ENCODE measurements at places on chromosomes 5 and 9.

DNA sequence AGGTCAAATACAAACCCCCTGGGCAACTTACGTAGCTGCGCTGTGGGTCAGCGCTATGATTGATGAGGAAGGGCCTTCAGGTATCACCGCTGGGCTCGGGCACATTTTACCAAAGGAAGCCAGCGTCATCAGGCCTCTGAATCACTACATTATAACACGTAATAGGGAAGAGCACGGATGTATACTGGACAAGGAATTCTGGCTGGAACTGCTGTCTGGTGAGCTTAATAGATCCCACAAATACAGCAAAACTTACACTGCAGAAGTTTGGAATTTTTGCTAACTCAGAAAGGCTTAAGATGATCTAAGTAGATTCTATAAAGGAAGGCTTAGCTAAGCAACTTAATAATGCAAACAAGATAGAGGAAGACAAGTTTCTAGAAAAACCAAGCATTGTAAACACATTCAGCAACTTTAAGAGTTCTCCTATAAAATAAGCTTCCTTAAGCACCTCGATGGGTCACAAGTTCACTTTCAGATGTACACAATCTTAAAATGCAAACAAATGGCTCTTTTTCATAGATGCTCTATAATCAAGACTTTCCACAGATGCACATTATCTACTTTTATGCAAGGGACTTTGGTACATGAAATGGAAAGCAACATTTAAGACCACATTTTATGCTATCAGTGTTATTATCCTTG, 360.1 kb upstream of the PANK3 start:
- DNase-seq: no peak

- DNase-seq: no peak
Measured at GRCh38 chr5:68374796-68375518, 159.4 kb downstream of the PIK3R1 start.

GRCh38 chr9:14863402-14863801, 46.8 kb downstream of the FREM1 start:
- DNase-seq: no peak

DNA sequence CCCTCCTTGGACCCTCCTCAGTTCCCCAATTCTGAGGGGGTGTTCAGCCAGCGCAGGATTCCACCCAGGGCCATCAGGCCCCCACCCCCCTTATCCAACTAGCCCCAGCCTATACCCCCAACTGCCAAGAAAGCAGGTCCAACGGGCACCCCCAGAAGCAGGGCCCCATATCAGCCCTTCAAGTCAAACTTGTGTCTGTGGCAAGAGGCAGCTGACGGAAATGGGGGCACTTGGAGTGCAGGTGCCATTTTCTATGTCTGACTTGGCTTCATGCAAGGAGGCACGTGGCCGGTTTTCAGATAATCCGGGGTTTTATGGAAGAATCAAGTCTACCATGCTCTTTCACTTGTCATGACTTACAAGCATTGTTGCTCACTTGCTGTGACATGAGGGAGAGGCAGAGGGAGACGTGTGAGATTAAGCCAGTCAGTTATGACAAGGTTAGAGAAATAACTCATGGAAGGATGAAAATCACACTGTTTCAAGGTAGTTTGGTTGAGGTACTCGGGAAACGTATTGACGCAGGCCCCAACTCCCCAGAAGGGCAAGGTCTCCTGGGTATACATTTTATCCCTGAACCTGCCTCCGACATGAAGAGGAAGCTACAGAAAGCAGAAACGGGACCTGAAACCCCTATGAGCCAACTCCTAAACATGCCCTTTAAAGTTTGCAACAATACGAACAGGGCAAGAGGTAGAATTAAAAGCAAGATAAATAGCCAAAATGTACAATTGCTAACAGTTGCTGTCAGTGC, 26.5 kb upstream of the CLPTM1L start:
- no peak for DNase-seq

DNA sequence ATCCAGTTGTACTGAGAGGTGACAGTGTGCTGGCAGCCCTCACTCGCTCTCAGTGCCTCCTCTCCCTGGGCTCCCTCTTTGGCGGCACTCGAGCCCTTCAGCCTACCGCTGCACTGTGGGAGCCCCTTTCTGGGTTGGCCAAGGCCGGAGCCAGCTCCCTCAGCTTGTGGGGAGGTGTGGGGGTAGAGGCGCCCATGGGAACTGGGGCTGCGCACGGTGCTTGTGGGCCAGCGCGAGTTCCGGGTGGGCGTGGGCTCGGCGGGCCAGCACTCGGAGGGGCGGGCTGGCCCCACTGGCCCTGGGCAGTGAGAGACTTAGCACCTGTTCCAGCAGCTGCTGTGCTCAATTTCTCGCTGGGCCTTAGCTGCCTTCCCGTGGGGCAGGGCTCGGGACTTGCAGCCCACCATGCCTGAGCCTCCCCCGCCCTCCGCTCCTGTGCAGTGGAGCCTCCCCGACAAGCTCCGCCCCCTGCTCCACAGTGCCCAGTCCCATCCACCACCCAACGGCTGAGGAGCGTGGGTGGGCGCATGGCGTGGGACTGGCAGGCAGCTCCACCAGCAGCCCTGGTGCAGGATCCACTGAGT, 342.2 kb upstream of the ZNF608 start:
- DNase-seq: no peak

- DNase-seq: no peak
Measured at GRCh38 chr9:20569525-20569924, 52.8 kb downstream of the MLLT3 start.

DNA sequence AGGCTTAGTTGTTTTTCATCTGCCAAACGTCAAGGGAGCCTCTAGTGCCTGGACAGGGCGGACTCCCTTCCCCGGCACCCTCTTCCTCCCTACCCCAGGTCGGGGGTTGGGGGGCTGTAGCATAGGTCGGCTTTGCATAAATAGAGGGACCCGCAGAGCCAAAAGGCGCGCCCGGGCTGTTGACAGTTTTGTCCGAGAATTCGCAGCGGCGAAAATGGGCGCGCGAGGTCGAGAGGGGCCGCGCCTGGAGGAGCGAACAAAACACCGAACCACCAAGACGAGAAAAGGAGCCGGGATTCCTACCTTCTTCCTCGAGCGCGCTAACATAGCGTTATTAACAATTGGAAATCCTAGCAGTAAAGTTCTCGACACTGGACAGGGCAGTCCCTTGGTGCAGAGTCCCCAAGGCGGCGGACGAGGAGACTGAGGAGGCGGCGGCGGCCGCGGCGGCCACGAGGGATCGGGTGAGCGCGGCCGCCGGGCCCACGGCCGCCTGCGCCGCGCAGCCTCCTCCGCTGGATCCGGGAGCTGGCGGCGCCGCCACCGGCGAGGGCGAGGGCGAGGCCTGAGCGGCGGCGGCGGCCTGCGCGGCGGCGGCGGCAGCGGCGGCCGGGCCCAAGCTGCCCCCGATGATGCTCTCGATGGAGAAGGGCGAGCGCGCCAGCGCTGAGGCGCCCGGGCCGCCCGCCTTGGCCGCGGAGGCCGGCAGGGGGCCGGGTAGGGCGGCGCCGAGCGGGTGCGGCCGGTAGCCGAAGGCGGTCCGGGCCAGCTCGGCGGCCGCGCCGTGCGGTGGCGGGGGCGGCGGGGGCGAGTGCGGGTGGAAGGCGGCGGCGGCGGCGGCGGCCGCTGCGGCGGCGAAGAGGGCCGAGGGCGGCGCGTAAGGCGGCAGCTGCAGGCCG, 1.7 kb downstream of the FOXD1 start:
- DNase-seq: no peak

- DNase-seq: peak; percentile 2
Measured at GRCh38 chr5:135221187-135221473, 177.9 kb downstream of the MACROH2A1 start.

- DNase-seq: no peak
Measured at GRCh38 chr5:179113945-179114641, 53.9 kb downstream of the ZNF354C start.

DNA sequence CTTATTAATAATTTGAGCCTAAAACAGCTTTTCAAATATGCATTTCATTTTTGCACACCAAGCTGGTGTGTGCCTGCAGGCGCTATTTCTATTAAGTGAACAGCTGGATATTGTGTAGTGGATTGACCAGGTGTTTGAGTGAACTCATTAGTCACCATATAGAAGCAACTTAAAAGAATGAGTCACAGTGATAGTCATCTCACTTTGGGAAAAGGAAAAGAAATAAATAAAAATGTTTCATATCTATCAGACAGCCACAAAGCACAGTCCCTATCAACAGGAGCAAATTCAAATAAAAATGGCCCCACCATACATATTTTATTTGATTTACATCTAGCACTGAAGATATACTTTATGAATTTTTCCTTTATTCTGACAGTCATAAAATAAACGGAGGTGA, 456.5 kb upstream of the CDH9 start:
- no peak for DNase-seq

DNA sequence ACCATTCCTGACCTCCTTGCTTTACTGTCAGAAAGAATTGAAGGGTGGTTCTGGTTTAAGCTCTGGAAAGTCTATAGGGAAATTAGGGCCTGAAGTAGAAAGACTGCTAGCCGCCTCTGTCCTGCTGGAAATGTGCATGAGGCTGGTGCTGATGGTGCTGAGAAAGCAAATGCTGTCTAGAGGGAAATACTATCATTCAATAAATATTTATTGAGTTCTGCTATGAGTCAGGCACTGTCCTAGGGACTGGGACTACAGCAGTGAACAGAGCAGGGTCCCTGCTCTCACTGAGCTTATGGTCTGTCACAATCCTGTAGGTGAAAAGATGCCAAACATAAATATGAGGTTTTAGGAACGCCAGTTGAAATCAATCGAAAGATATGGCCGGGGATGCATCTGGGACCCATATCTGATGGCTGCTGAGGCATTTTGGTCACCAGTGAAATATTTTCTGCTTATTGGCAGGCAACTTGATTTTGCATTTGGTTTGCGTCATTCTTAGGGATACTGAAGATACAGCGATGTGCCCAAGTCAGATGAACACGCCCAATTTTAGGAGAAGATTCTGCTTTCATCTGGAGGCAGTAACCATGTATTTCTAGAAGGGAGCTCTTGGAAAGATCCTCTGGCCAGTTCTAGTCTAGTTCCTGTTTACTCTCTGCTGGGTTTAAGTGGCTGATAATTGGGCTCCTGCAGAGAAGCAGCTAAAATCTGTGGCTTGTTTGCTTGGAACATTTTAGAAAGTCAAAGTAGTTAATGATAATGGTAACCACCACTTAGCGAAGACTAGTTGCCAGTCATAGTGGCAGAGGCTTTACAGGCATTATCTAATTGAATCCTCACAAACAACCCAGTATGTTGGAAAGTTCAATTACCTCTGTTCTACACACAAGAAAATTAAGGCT, 73.3 kb downstream of the INSYN2B start:
- DNase-seq: no peak

- peak; percentile 75 for DNase-seq
Measured at GRCh38 chr9:127921557-127922120, 4.8 kb upstream of the ST6GALNAC4 start.

DNA sequence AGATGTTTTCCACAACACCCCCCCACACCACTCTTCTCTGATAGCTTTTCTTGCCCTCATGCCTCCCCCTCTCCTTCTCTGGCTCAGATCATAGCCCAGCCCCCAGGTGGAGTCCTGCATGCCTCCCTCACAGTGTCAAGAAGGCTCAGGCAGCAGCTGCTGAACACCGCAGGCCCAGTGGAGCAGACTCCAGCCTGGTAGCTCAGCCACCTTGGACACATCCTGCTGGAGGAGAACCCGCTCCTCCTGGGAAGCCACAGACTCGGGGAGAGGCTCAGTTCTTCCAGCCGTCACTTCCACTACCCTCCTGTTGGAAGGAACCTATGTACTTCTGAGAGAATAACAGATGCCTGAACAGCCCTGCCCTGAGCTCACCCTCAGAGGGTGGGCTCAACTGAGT, 143.4 kb downstream of the SPOCK1 start:
- DNase-seq: no peak

- DNase-seq: no peak
Measured at GRCh38 chr5:53956632-53957031, 353.7 kb downstream of the ARL15 start.

GRCh38 chr5:43771611-43772031, 168.6 kb downstream of the NNT start:
- DNase-seq: no peak

- DNase-seq: no peak
Measured at GRCh38 chr5:74130155-74130897, 504.3 kb downstream of the ARHGEF28 start.

DNA sequence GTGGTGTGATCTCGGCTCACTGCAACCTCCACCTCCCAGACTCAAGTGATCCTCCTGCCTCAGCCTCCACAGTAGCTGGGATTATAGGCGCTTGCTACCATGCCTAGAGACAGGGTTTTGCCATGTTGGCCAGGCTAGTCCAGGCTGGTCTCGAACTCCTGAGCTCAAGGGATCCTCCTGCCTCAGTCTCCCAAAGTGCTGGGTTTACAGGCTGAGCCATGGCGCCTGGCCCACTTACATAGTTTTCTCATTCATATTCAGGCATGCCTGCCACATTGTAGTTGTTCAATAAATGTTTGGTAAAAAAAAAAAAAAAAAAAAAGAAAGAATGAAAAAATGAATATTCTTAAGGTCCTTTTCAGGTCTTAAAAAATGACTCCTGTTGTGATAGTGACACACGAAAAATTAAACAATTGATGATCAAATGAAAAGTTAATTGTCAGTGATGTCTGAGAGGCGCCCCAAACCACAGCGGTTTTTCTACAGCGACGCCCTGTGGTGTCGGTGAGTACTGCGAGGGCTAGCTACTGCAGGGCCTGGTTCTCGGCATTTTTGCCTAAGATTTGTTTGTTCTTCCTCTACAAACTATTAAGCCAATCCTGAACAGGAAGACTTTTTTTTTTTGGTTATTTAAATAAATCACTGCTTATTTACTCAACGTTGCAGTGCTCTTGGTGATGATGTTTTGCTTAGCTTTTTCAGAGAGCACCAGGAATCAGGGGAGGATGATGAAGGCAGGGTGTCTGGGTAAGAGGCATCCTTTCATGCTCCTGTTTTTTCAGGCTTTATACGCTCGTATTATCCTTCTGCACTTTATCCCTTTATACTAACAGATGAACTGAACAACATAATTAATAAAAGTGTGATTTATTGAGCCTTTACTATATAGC, 67.0 kb upstream of the DPYSL3 start:
- no peak for DNase-seq

DNA sequence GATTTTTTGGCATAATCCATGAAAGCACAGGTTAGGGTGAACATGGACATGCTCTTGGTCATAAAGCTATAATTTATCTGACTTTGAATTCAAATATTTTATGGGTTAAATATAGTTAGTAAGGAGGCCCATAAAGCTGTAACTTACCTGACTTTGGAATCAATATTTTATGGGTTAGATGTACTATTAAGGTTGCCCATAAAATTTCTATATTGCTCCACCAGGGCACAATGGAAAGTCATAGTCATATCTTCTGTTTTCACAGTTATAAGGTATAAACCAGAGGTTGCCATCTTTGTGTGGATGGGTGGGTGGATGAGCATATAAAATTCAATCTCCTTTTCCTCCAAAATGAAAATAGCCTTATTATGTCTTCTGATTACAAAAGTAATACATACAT, 120.5 kb upstream of the ADAMTSL1 start:
- no peak for DNase-seq

Data from 8988T (cell line).